Sigmoid colon (tissue), 7 donors: ENCODE measurements at places on chromosomes 5 and 9. TPM values are rescaled to one million over a fixed set of nuclear protein-coding genes. Genes with fewer than 3 reads are reported as not detected.

- DNase-seq: no peak
These were observed 64.4 kb downstream of the UGCG start for GRCh38 chr9:111961009-111961408.

The RBM27 gene
- total RNA-seq: 24.6 TPM

DNA sequence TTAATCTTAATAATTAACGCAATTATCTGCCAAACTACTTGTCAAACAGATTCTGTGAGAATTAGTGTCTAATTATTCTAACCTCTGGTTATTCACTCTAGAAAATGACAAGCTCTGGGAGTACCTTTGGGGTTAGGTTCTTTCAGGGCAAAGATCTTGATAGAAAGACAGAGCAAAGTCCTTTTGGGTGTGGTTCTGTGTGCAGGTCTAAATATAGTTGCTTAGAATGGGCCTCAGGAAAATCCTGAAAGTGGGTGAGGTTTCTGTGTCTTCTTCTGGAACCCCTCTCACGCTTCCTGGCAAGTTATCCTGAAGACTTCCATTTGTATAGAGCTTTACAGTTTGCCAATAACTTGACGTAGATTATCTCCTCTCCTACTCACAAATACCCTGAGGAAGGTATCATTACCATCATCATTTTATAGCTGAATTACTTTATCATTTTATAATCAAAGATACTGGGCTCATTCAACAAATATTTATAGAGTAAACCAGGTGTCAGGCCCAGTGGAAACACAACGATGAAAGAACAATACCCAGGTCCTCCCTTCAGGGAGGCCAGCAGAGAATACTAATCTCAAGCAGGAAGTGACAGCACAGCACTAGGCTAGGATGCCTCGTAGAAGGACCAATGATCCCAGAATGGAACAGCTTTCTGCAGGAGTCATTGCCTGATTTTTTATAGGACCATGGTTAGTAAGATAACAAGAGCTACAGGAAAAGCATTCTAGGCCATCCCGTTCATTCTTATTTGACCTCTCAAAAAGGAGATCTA lies 27.6 kb upstream of the LHFPL2 start:
- no peak for DNase-seq

DNA sequence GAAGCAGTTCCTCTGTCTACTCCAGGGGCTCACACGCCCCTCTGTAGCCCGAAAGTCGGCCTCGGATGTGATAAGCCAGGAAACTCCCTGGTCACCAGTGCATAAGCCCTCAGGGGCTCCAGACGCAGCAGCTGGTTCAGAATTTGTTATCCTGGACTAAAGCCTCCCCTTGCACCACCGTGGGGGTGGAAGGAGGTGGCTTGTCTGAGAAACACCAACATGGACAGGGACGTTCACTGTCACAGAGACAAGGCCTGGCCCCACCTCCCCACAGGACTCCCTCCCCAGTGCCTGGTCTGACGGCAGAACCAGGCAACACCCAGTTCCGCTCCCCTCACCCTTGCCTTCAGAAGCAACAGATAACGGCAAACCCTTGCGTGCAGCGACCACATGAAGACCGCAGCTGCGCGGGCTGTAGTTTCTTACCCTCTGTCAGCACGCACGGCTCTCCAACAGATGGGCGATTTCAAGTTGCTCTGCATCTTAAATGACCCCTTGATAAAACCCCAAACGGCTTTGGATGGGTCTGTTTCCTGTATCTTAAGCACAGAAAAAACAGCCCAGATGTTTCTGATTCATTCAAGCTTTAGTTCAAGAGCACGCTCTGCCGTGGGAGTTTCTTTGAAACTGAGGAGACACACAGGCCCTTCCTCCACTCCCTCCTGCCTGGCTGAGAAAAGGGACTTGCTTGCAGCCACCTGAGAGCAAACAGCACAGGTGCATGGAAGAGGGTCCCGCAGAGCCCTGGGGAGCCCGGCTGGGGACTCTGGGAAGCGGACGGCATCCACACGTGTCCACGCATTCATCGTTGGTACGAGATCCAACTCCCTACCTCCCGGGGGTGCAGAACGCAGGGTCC lies 44.7 kb upstream of the NKD2 start:
- no peak for DNase-seq

DNA sequence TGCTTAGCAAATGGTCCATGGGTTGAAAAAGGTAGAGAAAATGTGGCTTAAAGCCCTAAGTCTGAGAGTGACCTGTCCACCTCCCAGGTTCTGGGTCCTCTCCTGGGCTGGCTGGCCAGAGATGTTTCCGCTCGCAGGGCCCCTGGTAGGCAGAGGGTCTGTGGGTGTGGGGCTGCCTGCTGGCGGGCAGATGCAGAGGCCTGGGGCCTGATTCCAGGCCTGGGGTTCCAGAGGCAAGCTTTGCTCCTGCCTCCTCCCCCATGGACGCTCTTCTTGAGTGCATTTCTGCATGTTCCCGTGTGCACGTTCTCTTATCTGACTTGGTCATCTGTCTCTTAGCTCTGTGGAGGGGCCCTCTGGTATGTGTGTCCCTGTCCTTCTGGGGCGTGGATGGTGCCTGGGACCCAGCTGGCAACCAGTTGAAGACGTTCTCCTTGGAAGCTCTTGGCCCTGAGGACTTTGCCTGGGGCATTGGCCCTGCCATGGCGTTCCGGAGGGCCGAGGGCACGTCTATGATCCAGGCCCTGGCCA lies 3.8 kb downstream of the MIGA2 start:
- no peak for DNase-seq

GRCh38 chr9:128215491-128216409 lies 12.6 kb downstream of the DNM1 start:
- peak; percentile 82 for DNase-seq

DNA sequence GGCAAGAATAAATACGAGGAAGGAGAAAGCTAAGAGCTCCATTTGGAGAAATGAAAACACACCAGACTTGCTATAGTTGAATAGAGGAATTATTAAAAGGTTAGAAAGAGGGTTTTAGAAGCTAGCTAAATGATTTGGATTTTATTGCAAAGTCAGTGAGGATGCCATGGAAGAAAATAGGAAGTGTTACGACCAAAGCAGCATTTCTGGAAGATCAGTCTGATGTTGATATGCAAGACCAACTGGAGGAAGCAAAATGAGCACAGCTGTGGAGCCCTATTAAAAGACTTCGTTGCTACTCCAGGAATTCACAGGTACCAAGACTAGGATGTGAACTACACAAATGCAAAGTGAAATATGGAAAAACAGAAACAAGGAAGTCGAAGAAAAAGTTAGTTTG lies 2.1 kb downstream of the DHX29 start:
- DNase-seq: no peak

DNA sequence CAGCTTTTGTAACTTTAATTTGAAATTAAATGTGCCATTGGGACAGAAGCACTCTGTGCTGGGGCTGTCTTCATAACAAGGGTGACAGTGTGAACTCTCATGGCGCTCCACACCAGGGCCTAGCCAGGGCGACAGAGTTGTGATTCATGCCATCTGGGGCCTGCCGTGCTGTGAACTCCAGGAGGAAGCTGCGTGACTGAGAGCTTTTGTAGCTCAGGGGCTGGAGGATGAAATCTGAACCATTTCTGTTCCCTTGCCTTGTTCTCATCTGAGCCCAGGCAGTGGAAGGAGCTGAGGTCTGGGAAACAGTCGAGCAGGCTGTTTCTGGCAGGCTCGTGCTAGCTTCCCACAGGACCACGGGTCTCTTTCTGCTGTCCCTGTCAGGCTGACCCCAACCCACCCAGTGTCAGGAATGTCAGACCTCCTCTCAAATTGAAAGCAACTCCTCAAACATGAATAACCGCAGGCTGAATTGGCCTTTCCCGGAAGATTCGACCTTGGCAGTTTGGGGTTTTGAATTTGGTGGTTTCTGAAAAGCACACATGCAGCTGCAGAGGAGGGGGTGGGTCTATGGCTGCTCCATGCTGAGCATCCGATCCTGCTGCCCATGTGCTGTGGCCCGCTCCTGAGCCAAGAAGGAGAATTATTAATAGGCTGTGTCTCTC lies 69.2 kb upstream of the RPS23 start:
- no peak for DNase-seq

The TAF11L10 gene
- total RNA-seq: not detected

- DNase-seq: peak; percentile 85
These were observed at the start of gene ASS1 for GRCh38 chr9:130444565-130445221. TSS of gene ASS1 (plus strand) at chr9:130444961. CDS start at chr9:130452229, 7,268 bp downstream.

The MAN2A1 gene
- 40.2 TPM for total RNA-seq

The GDA gene
- 0.27 TPM for total RNA-seq

GRCh38 chr9:12813960-12814876 lies 39.4 kb downstream of the LURAP1L start:
- DNase-seq: peak; percentile 87

GRCh38 chr5:160363660-160364395 lies 6.6 kb downstream of the C1QTNF2 start:
- no peak for DNase-seq

GRCh38 chr5:55711507-55712022 lies 559 bp downstream of the SLC38A9 start:
- no peak for DNase-seq

- no peak for DNase-seq
These were observed 207.5 kb downstream of the MELK start for GRCh38 chr9:36780186-36780585.

DNA sequence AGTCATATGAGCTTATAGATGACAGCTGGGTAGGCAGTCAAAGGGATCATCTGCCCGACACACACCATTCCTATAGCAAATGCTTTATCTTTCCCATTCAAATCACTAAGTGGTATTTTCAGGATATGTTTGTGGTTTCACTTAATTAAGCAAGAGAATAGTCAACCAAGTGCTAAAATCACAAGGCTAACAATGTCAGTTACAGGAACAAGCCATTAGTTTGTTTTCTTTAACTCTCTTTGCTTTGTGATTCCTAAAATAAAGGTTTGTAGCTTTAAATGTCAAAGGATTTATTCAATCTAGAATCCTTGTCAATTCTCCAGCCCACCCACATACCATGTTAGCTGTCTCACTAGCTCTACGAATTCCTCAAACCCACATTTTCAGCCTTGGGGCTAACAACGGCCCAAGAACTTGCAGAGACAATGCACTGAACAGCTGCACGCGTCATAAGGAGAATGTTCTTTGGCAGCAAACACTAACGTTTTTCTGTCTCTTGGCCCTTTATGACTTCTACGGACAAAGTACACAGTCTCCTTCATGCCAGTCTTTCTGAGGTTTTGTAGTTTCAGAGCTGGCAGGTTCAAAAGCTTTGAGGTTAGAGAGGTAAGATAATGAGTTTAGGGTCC lies 56.6 kb downstream of the ELAVL2 start:
- DNase-seq: no peak

The COL5A1 gene
- total RNA-seq: 24.2 TPM

GRCh38 chr5:167008705-167009104 lies 1282.7 kb upstream of the WWC1 start:
- DNase-seq: no peak

DNA sequence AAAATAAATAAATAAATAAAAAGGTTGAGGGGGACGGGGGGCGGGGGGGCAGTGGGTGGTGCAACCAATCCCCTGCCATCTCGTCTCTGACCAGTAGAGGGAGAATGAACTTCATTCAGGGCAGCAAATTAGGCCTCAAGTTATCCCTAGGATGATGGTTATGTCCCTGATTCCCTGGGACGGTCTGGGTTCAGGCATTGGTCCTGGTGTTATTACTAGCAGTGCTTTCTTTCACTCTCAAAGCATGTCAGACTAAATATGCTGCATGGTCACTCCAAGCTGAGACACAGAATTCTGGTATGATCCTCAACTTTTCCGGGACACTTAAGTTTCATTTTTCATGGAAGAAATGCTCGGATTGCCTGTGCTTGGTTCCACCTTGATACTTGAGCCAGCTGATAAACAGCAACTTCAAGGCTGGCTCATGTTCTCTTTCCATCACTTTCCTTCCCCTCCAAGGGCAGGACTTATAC lies 59.4 kb downstream of the DAP start:
- no peak for DNase-seq

GRCh38 chr9:125547368-125547767 lies 159.6 kb downstream of the MAPKAP1 start:
- DNase-seq: no peak

- no peak for DNase-seq
These were observed 168.8 kb upstream of the PPP1R2B start for GRCh38 chr5:156681265-156681664.

The NEUROG1 gene
- not detected for total RNA-seq

The PCA3 gene
- 0.28 TPM for total RNA-seq

DNA sequence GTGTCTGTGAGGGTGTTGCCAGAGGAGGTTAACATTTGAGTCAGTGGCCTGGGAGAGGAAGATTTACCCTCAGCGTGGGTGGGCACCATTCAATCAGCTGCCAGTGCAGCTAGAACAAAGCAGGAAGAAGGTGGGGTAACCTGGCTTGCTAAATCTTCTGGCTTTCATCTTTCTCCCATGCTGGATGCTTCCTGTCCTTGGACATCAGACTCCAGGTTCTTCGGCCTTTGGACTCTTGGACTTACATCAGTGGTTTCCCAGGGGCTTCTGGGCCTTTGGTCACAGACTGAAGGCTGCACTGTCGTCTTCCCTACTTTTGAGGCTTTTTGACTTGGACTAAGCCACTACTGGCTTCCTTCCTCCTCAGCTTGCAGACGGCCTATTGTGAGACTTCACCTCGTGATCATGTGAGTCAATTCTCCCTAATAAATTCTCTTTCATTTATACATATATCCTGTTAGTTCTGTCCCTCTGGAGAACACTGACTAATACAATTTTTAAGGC lies 38.1 kb downstream of the PBX3 start:
- no peak for DNase-seq

The AGXT2 gene
- not detected for total RNA-seq

GRCh38 chr9:105912863-105913516 lies 218.6 kb downstream of the TMEM38B start:
- no peak for DNase-seq

- no peak for DNase-seq
These were observed 1.3 kb downstream of the KCNN2 start for GRCh38 chr5:114362977-114363761.

DNA sequence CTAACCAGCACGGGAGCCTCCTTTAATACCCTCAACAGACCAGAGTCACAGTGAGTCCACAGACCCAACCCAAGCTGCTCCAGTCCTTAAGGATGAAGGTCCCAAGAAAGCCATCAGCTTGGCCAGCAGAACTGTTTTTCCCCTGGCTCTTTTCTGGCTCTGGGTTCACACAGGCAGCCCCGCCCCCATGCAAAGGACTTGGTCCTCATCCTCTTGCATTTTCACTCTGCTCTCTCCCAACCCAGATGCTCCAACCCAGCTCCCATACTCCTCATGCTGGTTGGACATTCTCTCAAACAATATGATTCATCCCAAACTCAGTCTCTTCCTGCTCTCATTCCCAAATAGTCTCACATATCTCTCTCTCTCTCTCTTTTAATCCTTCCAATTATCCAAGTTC lies 74.2 kb upstream of the SPOCK1 start:
- DNase-seq: no peak

DNA sequence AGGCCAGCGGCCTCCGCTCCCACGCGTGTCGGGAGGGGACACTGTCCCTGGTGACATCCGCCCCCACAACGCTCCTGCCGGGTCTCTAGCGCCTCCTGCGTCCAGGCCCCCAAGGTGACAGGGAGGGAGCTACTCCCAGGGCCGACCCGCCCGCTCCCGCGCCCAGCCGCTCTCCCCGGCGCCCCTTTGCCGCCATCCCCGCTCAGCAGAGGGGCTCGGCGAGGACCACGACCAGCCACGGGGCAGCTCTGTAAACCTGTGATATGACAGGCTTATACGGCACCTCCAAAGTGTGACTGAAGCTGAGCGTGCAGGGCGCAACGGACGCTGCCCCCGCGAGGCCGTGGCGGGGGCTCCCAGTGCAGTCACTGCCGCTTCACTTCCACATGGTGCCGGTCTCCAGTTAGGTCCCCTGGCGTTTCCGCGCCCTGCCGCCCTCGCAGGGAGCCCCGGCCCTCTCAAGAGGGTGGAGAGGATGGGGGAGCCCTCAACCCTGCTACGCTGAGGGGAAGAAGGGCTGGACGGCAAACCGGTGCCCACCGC lies 978 bp upstream of the ADCY2 start:
- DNase-seq: no peak

- no peak for DNase-seq
These were observed 12.3 kb upstream of the KCNIP1 start for GRCh38 chr5:170491479-170491878.

The FBXL7 gene
- 21.2 TPM for total RNA-seq
